Fibroblast of mammary gland (primary cell): ENCODE measurements at places on chromosomes 13 and 19.

DNA sequence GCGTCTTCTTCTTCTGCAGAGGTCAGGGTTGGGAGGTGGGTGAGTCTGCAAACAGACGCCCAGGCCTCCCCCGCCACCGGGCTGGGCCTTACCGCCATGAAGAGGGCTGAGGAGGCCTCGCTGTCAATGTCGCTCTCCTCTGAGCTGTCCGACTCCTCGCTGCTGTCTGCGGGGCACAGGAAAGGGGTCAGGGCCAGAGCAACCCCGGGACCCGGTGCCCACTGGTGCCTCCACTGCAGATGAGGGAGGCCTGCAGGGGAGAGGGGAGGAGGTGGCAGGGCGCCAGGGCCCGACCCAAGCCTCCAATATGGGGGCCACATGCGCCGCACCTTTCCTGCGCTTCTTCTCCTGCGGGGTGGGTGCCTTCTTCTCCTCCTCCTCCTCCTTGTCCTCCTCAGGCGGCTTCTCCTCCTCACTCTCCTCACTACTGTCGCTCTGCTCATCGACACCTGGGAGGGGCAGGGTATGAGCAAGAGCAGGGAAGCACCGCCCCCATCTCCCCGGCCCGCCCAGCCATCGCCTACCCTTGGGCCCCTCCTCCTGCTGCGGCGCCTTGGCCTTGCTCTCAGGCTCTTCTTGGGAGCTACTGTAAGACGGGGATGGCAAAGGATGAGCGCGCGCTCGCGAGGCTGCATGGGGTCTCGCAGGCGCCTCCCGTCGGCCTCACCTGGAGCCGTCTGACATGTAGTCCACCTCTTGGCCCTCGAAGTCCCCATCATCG lies 5.5 kb upstream of the PSPN start:
- no peak for DNase-seq

DNA sequence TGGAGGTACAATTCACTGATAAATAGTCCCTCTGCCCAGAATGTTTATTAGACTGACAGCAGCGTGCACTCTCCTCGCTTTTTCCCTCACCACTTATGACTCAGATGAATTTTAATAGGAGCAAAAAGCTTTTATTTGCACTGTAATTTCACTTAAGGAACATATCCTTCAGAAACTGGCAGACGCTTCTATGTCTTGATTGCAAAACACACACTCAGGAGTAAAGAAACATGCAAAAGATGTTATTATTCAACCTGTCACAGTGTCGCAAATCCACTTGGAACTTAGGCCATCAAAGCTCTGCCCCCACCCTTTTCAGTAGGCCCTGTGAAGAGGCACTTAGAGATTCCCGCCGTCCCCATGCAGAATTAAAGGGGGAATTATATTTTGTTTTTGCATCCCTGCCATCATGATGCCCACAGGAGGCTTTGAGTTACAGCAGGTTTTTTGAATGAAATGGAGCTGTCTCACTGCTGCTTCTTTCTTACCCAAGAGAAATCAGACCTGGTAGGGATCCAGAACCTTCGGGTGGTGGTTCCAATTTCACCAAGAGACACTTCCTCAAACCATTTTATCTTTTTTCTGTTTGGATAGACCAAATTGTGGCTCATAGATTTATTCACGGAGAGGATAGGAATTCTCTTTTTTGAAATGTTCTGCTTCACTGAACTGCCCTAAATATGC lies 74.5 kb downstream of the GGACT start:
- DNase-seq, result peak; percentile 42

GRCh38 chr19:29843180-29844051 lies 31.6 kb downstream of the CCNE1 start:
- peak; percentile 38 for DNase-seq

- DNase-seq, result peak; percentile 66
Observed at GRCh38 chr13:112760435-112760834, 70.6 kb downstream of the ATP11A start.

GRCh38 chr13:114048443-114048842 lies 74.6 kb upstream of the C13orf46 start:
- DNase-seq, result no peak

DNA sequence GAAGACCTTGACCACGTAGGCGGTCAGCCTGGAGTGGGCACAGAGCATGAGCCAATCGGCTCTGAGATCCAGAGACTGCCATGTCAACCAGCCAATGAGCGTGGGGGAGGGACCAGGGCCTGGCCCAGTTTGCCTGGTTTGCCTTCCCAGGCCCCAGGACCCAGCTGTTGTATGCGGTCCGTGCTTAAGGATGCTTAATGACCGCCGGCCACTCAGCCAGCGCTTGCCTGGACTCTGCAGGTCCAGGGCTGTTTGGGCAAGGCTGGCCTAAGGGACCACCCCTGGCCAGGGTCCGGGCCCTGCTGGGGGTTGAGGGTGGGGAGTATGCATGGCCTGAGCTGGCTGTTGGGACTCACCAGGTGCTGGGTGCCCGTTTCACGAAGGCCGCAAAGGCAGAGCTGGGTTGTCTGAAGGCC lies 23.1 kb upstream of the TNFSF14 start:
- DNase-seq, result no peak

GRCh38 chr13:39821977-39822376 lies 166.5 kb downstream of the COG6 start:
- DNase-seq, result no peak

- DNase-seq, result peak; percentile 82
Observed at GRCh38 chr19:48681127-48681470, 8.3 kb upstream of the NTN5 start.

DNA sequence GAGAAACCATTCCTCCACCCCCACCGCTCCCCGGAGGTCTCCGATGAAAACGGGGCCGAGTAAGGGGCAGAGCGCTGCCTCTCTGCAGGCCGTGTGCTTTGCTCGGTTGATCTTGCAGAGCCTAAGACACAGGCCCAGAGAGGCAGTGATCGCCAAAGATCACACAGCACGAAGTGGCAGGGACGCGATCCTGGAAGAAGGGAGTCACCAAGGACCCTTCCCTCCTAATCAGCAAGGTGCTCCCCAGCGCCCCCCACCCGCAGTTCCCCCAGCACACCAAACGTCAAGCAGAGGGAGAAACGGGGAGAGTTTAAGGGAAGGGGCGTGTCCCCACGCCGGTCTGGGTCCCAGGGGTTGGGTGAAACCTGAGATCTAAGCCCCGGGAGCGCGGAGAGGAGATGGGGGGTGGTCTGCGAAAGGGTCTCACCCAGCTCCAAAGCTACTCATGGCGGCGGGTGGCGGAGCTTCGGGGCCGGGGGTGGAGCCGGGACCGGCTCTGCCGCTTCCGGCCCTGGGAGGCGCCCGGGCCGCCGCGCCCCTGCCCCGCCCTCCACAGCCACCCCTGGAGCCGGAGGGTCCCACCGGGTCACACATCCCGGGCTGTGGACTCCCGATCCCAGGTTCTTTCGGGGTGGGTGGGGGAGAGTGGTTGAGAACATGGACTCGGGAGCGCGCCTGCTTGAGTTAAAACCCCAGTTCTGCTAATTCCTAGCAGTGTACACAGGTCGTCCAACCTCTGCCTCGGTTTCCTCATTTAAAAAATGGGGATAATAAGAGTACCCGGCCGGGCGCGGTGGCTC lies at the start of gene EML2:
Gene EML2, minus strand, starts transcription at position 468 of the 800 bp plus-strand sequence. Its CDS starts 21 bp downstream, at position 447.
- DNase-seq, result no peak

GRCh38 chr13:28423010-28423409 lies 71.9 kb downstream of the FLT1 start:
- DNase-seq, result no peak

DNA sequence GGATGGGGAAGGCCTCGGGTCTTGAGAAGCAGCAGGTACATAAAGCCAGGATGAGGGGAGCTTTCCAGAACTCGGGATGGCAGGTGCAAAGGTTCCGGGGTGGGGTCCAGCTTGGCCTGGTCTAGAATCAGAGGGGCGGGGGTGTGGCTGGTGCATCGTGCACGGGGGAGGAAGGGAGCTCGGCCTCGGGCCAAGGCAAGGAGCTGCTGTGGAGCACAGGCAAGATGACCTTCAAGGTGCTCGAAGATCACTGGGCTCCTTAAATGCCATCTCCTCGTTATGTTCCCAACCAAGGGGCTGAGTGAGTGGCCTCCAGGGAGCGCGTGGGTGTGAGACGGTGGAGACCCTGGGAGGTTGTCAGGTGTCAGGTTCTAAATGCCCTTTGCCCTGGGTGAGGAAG lies 16.1 kb upstream of the SIGLEC11 start:
- no peak for DNase-seq

DNA sequence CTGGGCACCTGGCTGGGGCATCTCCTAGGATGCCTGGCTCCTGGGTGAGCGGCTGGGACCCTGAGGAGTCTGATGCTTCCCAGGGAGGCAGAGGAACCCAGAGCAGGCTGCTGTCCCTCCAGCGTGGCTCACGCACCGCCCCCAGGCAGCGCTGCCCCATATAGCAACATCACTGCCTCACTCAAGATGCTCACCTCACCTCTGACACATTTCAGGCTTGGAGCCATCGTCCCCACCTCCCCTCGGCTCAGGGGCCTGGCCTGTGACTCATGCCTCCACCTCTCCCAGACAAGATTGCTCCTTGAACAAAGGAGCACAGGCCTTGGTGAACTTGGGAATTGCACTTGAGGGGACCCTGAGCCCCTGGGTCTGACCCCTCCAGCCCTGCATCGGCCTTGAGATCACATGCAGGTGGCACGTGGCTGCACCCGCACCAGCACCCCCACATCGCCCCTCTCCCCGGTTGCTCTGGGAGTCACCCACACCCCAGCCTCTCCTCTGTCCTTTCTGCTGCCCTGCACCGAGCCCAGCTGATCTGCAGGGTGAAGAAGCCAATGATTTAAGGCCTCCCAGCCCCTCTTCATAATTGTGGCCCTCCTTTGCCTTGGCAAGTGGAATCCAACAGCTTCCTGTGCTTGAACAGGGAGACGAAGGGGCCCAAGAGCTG lies 11.2 kb downstream of the CEBPA start:
- peak; percentile 18 for DNase-seq

GRCh38 chr13:114157869-114158495 lies 21.1 kb upstream of the CFAP97D2 start:
- DNase-seq, result no peak

DNA sequence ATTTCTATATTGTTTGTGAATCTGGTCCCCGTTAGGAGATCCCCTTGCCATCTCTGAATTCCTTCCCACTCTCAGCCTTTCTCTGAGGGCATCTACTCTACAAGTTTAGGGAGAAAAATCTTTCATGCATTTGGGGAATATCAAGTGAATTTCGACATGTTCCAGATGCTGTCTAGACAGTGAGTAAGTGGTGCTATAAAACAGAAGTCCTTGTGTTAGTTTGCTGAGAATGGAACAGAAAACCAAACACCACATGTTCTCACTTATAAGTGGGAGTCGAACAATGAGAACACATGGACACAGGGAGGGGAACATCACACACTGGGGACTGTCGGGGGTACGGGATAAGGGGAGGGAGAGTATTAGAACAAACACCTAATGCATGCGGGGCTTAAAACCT lies 5.1 kb downstream of the OR7A10 start:
- DNase-seq, result peak; percentile 28

GRCh38 chr19:5782945-5783919 lies 1.3 kb downstream of the PRR22 start:
- no peak for DNase-seq

GRCh38 chr19:15381864-15382263 lies 2.3 kb upstream of the AKAP8 start:
- DNase-seq, result no peak

GRCh38 chr19:18284712-18285360 lies 3.4 kb upstream of the JUND start:
- DNase-seq, result no peak

GRCh38 chr19:2326699-2327360 lies 1.6 kb downstream of the LSM7 start:
- DNase-seq, result no peak

DNA sequence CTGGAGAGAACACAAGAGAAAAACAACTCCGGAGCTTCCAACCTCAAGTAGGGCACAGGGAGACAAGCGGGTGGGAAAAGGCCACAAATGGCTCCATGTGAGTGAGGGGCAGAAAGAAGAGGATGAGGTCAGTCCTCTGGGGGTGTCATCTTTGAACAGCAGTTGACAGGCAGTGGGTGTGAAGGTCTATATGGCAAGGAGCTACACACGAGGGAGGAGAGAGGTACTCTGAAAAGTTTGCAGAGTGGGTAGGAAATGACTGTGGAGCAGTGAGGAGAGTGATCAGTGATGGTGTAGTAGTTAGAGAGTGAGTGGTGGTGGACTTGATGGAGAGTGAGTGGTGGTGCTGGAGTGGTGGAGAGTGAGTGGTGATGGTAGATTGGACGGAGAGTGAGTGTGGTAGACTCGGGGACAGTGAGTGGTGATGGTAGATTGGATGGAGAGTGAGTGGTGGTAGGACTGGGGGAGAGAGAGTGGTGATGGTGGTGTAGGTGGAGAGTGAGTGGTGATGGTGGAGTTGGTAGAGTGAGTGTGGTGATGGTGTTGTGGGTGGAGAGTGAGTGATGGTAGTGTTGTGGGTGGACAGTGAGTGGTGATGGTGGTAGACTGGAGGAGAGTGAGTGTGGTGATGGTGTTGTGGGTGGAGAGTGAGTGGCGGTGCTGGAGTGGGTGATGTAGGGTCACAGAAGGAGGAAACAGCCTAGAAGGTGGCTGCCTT lies 4.0 kb downstream of the TFDP1 start:
- DNase-seq, result no peak

GRCh38 chr13:48594096-48594815 lies 59.5 kb upstream of the CYSLTR2 start:
- no peak for DNase-seq

GRCh38 chr13:30615481-30615865 lies 2.2 kb upstream of the USPL1 start:
- DNase-seq, result peak; percentile 15

GRCh38 chr13:63345835-63346234 lies 1930.2 kb upstream of the PCDH20 start:
- DNase-seq, result no peak

- DNase-seq, result no peak
Observed at GRCh38 chr19:33604651-33605050, 17.1 kb upstream of the CHST8 start.

GRCh38 chr19:42114412-42114811 lies 17.8 kb downstream of the POU2F2 start:
- DNase-seq, result no peak

GRCh38 chr19:48284896-48285295 lies 15.0 kb downstream of the ZNF114 start:
- DNase-seq, result no peak

DNA sequence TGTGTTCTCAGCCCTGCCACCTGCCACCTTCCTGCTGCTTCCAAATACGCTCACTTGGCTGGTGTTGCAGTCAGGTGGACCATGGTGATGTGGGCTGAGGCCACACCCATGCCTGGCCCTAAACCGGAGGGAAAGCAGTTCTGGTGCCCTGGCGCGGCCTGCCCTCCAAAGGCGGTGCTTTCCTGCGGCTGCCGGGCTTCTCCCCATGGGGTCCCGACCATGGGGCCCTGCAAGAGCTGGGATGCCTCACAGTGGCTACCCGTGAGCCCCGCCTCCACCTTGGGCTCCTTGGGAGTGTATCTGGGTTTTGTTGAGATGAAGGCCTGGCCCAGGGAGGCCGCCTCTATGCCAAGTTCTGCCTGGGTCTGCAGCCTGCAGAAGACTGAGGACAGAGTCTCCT lies 73.7 kb downstream of the ERICH6B start:
- no peak for DNase-seq
